LNCaP clone FGC (cell line): ENCODE measurements at places on chromosomes 16 and 17.

GRCh38 chr17:61345825-61346666 lies 53.6 kb upstream of the TBX2 start:
- no peak for DNase-seq

GRCh38 chr17:8057691-8058114 lies 18.8 kb downstream of the ALOX15B start:
- peak; percentile 80 for DNase-seq

- no peak for DNase-seq
These were observed 21.3 kb downstream of the OTOA start for GRCh38 chr16:21685034-21685455.

DNA sequence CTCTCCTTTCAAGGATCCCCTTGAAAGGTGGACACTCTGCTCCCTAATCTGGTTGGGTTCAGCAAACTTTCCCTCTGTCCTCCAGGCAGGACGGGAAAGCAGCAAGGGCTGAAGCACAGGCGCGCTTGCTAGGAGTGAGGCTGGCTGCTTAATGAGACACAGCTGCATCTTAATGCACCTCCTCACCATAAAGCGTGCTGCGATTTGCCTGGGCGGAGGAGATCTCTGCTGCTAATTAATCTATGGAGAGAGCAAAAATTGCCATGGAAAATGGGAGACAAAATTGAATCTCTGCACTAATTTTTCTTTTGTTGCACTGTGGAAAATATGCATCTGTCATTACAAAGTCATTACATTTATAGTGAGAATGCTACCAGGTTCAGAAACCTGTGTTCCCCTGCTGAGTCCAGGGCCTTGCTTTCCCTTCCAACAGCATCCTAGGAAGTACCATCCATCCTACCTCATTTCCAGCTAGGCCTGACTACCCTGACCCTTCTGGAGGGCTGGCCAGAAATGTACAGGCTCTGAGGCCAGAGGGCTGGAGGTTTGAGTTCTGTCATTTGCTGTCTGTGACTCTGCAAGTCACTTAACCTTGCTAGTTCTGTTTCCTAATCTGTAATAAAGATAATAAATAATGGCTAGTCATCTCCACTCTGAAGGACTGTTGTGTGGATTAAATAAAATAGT lies 43.5 kb upstream of the BCAR1 start:
- DNase-seq: no peak

DNA sequence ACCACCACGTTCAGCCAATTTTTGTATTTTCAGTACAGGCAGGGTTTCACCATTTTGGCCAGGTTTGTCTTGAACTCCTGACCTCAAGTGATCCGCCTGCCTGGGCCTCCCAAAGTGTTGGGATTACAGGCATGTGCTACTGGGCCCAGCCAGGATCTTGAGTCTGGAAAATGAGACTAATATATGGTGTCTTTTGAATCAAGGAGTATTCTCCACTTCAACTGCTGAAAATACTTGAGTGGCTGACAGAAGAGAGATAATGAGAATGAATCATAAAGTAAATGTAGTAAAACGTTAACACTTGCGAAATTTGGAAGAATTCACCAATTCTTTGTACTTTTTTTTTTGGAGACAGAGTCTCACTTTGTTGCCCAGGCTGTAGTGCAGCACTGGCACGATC lies 16.6 kb downstream of the SMYD4 start:
- no peak for DNase-seq

- DNase-seq: no peak
These were observed 10.4 kb downstream of the CANT1 start for GRCh38 chr17:78999056-78999768.

DNA sequence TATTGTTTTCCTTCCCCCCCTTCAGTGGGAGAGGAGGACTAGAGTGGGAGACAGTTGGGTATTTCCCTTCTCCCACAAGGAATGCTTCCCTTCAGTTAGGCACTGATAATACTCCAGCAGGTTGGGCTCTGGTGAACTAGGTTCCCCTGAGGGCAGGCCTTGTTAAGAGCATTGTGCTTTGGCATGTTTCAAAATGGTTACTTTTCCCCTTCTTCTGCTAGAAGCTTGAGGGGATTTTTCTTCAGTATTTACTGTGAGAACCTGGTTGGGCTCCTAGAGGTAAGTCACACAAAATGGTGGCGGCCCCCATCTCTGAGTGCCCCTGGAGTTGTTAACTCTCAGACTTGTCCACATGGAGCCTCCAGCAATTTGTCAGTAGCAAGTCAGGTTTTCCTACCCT lies 156.2 kb downstream of the CYB561 start:
- DNase-seq: no peak

- DNase-seq: no peak
These were observed 65.4 kb downstream of the RBFOX3 start for GRCh38 chr17:79545251-79546005.

GRCh38 chr17:35901631-35902175 lies 21.5 kb upstream of the CCL5 start:
- DNase-seq: no peak

DNA sequence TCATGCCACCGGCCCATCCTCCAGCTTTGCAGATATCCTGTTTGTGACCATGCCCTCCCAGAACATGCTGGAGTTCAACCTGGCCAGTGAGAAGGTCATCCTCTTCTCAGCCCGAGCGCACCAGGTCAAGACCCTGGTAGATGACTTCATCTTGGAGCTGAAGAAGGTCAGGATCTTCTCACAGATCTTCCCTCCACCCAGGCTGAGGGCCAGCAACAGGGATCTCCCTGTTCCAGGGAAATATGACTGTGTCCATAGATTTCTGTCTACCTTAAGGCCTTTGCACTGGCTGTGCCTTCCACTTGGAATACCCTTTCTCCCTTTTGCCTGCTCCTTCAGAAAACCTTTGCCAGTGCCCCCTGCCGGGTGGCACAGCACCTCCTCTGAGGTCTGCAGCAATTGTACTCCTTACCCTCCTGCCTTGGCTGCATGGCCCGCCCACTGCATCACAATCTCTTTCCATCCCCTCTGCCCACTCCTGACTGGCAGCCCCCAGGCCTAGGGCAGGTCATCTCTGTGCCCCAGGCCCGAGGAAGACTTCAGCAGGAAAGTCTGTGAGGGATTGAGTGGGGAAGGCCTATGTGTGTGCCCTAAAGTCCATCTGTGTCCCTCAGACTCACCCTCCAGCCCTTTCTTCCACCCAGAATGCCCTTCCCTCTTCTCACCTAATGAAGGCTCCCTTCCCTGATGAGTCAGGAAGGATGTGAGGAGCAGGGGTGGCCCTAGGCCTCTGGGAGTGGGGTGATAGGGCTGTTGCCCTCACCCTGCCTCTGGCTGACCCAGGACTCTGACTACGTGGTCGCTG lies 27.3 kb upstream of the ALKBH5 start:
- DNase-seq: no peak

- no peak for DNase-seq
These were observed 29.2 kb upstream of the HS3ST2 start for GRCh38 chr16:22784690-22785214.

DNA sequence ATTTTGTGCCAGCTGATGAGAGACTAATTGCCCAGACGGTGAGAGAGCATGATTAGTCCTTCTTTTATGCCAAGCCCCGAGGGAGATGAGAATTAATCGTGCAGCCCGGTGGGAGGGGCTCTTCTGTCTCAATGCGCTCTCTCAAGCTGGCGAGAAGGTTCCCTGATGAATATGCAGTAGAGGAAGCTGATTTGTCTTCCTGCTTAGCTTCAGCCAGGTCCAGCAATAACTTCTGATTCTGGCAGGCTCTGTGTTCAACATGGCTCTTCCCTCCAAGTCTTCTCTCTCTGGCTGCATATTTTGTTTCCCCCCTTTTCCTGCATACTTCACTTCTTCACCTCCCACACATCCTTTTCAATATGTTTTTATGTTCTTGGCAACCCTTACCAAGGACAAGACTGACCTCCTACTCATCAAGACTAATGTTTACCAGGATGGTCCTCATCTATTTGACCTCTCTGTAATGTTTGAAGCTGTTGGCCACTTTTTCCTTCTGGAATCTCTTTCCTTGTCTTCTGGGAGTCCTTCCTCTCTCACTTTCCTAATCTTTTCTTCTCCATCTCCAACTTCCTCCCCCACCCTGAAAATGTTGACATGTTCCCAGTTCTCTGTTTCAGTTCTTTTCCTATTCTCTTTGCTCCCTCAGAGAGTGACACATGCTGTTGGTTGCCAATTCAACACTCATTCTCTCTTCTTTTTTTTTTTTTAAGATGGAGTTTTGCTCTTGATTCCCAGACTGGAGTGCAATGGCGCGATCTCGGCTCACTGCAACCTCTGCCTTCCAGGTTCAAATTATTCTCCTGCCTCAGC lies 33.1 kb downstream of the ARL4D start:
- no peak for DNase-seq

DNA sequence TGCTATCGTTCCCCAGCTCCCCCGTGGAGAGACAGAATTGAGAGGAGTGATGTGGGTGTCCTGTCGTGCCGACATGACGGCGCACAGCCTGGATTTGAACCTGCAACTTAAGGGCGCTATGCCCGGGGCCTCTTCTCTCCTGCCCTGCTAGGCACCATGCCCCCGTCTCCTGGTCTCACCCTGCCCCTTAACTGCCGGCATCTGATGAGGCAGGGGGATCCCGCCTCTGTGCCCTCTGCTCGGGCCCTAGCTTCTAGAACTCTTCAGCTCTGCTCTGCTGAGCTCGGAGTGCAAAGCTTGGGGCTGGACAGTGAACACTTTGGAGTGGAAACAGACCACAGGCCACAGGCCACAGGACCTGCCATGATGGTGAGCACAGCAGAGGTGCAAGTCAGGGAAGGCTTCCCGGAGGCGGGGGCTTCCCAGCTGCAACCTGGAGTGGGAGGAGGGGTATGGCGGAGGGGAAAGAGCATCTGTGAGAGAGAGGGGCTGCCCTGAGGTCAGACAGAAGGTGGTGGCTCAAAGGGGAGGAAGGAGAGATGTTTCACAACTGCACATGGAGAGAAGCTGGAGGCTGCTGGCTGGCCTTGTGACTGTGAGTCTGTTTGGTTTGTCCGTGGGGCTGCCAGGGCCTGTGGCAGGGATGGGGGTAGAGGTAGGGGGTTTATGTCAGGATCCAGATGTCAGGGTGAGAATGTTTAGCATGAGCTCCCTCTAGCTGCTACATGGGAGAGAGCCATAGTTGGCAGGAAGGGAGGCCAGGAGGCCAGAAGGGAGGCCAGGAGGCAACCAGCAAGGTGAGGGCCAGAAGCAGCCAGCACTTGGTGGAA lies 107.8 kb downstream of the CRLF3 start:
- DNase-seq: no peak

DNA sequence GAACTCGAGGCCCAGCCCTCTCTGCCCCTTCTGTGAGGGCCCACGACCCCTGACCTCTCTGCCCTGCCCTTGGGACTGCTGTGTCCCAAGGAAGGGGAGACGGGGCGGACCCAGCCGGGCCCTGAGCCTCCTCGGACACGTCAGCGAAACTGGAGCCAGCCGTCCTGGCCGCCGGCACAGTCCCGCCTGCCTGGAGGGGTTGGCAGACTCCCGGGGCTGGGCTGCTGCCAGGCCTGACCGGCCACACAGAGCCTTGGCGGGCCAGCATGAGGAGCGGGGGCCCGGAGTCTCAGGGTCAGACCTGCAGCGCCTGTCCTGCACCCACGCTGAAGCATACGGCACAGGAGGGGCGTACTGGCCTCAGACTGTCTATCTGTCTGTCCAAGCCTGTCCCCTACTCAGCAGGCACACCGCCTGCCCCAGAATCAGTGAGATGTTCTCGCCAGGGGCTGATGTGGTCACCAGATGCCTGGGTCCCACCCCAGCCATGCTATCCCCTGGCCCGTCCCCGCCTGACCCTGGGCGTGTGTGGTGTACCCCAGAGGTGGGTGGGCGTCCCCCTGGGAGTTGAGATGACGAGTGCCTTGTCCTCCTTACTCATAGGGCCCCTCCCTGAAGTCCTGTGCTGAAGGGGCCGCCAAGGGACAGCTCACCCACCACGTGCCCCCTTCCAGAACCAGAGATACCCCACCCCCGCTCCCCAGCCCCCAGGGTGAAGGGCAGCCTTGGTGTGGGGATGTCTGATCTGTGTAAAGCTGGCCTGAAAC lies 4.7 kb downstream of the VASN start:
- DNase-seq: peak; percentile 43

GRCh38 chr17:17835415-17836249 lies 1.2 kb downstream of the SREBF1 start:
- DNase-seq: no peak

DNA sequence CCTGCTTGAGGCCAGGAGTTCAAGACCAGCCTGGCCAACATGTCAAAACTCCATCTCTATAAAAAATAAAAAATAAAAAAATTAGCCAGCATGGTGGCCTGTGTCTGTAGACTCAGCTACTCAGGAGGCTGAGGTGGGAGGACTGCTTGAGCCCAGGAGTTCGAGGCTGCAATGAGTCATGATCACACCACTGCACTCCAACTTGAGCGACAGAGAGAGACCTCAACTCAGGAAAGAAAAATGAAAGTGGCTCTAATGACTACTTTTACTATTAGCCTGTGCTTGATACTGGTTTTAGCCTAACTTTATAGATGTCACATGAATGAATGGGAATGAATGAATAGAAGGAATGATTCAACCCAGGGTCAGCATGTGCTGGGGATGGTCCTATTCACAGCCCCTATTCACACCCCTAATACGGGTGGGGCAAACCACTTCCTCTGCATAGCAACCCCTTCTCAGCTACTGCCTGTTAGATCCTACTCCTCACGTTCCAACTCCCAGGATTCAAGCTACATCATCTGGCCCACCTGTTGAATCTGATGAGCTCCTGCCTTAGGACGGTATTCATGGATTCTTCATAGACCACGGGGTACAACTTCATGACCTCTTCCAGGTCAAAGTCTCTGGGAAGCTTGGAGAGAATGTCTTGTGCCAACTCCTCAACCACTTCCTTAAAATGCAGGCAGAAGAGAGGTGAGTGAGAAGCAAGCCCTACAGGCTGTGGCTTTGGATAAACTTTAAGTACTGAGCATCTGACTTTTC lies 40.5 kb downstream of the LYRM1 start:
- no peak for DNase-seq

GRCh38 chr16:54282202-54282927 lies 4.2 kb downstream of the IRX3 start:
- no peak for DNase-seq

DNA sequence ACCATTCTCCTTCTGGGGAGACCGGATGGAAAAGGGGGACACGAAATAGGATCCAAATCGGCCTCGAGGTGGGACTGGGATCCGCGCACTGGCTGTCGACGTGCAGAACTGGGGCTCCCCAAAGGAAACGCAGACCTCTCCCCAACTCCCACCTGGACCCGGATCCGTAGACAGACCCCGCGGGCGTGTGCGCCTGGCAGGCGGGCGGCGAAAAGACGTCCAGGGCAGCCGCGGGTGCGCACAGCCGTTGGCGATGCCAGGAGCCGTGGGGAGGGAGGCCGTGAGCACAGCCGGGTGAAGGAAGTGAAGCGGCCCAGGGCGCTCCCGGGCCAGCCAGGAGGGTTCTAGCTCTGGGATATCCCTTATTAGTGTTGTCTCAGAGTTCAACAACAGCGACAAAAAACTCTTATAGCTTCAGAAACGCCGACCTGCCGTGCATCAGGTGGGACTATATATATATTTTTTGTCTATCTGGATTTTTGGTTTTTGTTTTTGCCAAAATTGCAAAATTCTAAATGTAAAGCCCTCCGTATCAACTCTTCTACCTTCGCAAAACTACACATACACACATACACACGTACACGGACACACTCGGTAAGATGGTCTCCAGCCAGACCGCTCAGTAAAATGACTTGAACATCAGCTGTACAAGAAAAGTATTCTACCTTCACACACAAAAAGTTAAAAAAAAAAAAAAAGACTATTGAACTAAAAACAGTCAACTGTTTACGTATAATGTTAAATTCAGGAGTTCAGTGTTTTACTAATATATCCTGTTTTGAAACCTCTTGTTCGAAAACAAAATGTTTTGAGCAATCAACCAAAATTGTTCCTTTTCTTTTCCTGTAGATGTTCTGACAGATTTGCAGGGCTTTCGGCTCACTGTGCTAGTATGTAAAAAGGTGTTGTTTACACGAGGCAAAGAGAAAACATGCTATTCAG lies 5.2 kb upstream of the AATF start:
- no peak for DNase-seq

GRCh38 chr17:69466905-69467667 lies 52.6 kb downstream of the MAP2K6 start:
- DNase-seq: no peak
